GM03348 (cell line): ENCODE measurements at places on chromosomes 11 and 22.

DNA sequence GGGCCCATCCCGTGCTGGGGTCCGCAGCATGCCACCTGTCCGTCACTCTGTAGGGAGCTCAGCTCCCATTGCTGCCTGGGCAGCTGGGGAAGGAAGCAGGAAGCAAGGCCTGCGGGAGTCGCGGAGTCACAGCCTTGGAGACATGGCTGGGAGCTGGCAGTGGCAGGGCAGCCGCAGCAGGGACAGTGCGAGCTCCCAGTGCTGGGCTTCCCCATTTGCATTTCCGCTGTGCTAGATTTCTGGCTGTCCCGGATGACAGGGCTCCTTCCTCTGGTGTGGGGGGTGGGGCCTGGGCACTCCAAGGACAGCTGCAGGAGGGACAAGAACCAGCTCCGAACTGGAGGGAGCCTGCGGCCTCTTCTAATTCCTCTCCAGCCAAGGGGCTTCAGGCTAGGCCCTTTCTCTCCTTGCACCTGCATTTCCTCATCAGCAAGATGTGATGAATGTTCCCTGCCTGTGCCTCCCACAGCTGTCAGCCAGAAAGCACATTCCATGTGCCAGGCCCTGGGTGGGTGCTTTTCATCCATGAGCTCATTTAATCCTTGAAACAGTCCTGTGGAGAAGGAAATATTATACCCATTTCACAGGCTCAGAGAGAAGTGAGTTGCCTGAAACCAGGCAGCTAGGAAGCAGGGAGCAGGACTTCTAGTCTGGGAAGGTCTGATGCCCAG is 48.0 kb downstream of the MYO7A start:
- no peak for DNase-seq

DNA sequence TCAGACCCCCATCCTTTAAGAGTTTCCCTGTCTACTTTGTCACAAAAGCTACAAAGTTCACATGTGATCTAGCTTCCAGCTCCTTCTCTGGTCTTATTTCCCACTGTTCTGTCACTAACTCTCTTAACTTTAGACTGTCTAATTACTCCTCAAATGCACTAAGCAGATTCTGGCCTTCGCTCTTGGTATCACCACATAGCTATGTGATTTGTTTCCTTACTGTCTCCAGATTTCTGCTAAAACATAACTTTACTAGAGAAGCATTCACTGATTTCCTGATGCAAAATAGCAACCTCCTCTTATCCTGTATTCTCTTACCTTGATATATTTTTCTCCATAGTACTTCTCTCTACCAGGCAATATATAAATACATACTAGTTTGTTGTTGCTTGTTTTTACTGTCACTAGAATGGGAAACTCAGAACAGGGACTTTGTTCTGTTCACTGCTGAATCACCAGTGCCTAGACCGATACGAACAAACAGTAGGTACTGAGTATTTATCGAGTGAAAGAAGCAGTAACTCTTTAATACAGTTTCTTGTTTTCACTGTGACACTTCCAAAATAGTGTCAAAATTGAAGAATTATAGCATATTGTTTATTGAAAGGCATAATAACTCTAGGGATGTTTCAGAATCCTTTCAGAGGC is 205.6 kb downstream of the DDX10 start:
- DNase-seq: peak; percentile 49

DNA sequence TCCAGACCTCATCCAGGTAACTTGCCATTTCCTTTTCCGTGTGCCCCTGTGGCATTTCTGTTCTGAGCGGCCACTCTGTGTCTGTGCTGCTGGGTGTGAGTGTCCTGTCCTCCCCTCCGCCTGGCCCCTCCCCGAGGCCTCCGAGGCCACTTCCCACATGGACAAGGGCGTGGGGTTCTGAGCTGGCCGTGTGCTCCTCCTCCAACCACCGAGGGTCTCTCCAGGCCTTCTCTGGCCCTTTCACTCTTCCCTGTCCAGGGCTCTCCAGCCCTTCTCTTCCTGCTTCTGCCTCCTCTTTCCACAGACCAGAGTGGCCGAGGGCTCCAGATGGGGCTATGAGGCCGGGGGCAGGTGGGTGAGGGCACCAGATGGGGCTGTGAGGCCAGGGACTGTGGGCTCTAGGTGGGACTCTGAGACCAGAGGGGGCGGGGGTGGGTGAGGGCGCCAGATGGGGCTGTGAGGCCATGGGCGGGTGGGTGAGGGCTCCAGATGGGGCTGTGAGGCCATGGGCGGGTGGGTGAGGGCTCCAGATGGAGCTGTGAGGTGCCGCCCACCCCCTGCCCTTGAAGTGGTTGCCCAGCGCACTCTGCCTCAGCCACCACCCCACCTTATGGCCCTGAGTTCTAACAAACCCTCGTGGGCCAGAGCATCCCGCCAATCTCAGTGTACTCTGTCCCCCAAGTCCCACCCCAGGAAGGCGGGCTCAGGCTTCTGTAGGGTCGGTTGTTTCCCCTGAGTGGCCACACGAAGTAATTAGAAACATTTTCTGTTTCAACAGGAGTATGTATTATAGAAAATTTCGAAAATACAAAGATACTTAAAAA is 24.1 kb downstream of the PTDSS2 start:
- no peak for DNase-seq

- DNase-seq: no peak
These were observed 30.6 kb downstream of the OR2AT4 start for GRCh38 chr11:75066061-75066460.

GRCh38 chr11:73228268-73229134 is 10.4 kb downstream of the P2RY2 start:
- DNase-seq: no peak

GRCh38 chr22:47921906-47922305 is 1159.5 kb downstream of the TBC1D22A start:
- no peak for DNase-seq

GRCh38 chr11:2694995-2695939 is 4.5 kb downstream of the KCNQ1OT1 start:
- no peak for DNase-seq

- no peak for DNase-seq
These were observed 334.8 kb upstream of the LARGE1 start for GRCh38 chr22:34255042-34255441.

- DNase-seq: no peak
These were observed 104.0 kb upstream of the FGF3 start for GRCh38 chr11:69923196-69923595.

- DNase-seq: no peak
These were observed 83.7 kb downstream of the RPL27A start for GRCh38 chr11:8766043-8766987.

- DNase-seq: no peak
These were observed 144.0 kb upstream of the OPCML start for GRCh38 chr11:133676265-133676664.

GRCh38 chr11:43736502-43737200 is 56.1 kb downstream of the HSD17B12 start:
- DNase-seq: peak; percentile 48

- DNase-seq: no peak
These were observed 16.3 kb downstream of the IFT27 start for GRCh38 chr22:36759481-36760159.

- peak; percentile 84 for DNase-seq
These were observed 1.5 kb upstream of the KLHDC7B start for GRCh38 chr22:50544078-50544745.

DNA sequence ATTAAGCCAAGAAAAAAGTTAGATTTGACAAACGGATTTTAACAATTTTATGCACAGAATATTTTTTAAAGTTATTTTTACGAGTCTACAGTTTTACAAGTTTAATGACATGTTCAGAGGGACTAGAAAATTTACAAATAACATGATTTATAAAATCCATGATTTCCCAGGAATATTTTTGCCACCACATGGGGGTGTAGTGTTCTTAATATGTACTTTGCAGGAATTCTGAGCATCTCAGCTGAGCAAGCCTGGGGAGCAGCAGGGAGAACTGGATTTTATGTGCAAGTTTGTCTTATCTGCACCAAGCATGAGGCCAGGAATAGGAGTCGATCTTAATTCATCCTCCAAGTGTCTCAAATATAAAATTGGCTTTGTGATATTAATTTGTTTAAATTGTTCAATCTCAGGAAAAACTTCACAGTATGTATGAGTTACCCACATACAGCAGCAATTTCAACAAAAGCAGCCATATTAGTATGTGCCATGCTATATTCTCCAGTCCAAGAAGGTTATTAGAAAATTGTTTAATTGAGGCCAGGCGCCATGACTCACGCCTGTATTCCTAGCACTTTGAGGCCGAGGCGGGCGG is 826.3 kb downstream of the DLG2 start:
- peak; percentile 75 for DNase-seq

DNA sequence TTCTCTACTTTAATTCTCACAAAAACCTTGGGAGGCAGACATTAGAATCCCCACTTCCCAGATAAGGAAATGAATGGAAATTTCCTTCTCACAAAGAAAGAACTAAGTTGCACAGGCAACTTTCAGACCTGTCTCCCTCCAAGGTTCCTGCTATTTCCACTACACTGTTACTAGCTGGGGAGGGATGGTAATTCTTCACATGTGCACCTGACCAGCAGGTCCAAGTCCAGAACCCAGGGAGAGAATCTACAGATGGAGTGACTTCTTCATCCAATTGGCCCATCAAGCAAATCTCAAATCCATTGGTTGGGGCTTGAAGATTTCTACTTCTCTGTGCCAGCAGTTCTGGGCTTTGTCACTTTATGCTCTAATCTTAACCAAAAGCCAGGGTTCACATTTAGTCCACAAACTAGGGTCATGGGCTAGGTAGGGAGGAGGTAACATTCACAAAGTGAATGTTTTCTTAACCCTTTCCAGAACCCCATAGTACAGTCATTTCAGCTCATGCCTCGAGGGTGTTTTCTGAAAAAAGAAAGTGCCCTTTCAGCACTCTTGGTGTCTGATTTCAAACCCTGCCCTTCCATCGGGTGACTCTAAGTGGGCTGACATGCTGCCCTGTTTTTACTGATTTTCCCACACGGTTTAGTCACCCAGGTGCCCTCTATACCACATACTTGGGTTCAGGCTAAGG is 2.7 kb downstream of the POU2AF1 start:
- no peak for DNase-seq

DNA sequence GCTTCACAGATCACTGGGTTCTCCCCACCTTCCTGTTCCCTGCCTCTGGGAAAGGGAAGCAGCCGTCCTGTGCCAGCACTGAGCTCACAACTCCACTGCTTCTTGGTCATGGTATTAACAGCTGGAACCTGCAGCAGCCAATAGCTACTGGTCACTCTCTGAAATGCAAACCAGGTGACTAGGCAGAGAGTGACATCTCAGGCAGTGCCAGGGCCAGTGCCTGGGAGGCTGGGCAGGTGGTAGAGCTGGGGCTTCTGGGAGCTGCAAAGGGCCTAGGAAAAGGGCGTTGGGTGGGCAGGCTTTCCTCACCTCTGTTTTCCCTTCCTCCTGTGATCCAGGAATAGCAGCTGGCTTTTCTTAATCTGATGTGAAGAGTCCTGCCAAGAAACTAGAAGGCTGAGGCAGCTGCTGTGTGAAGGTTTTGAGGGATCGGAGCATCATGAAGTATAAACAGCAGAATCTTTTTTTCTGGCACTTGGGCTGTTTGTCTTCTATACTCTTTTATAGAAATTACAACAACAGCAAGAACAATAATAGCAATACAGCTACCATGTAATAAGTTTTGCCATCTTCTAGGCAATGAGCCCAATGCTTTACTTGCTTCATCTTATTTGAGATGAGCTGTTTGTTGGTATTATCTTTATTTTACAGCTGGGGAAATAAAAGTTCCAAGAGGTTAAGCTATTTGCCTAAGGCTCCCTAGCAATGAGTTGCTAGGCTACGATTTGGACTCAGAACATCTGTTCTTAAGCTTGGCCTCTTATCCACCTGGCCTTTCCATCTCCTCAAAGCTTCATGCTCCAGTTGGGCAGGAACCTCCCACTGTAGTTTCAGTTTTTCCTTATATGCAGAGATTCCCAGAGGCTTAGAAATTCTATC is 22.0 kb upstream of the CD44 start:
- DNase-seq: no peak

DNA sequence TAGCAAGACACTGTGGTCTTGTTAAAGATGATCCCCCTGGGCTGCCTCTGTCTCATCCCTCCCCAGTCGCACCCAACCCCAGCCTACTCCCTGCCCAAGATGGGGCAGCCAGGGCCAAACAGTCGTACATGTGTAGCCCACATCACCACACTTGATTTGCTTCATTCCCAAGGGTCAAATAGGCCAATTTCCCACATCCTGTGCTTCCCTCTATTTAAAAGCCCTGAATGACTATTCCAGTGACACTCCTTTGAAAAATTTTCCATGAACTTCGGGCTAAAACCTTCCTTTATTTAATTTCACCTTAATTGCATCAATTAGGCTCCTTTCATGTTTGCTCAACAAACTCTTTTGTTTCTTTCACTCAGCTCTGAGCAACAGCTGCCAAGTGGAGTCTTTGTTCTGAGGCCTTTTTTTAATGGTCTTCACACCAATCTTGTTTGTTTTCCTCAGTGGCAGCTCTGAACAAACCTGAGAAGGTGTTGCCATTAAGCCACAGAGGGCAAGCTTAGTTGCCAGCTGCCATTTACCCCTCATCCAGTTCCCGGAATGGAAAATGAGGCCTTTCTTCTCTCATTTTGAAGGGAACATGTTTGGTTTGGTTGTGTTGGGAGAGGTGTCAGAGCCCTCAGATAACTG is 126.9 kb downstream of the APIP start:
- DNase-seq: no peak

- DNase-seq: peak; percentile 95
These were observed 26.1 kb downstream of the GDPD5 start for GRCh38 chr11:75499423-75500190.

DNA sequence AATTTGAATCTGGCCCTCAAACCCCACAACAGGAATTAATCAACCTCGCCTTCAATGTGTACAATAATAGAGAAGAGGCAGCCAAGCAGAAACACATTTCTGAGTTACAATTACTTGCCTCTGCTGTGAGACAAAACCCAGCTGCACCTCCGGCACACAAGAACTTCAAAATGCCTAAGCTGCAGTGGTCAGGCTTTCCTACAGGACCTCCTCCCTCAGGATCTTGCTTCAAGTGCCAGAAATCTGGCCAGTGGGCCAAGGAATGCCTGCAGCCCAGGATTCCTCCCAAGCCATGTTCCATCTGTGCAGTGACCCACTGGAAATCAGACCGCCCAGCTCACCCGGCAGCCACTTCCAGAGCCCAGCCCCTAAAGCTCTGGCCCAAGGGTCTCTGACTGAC is 3.4 kb upstream of the NDUFC2 start:
- no peak for DNase-seq

DNA sequence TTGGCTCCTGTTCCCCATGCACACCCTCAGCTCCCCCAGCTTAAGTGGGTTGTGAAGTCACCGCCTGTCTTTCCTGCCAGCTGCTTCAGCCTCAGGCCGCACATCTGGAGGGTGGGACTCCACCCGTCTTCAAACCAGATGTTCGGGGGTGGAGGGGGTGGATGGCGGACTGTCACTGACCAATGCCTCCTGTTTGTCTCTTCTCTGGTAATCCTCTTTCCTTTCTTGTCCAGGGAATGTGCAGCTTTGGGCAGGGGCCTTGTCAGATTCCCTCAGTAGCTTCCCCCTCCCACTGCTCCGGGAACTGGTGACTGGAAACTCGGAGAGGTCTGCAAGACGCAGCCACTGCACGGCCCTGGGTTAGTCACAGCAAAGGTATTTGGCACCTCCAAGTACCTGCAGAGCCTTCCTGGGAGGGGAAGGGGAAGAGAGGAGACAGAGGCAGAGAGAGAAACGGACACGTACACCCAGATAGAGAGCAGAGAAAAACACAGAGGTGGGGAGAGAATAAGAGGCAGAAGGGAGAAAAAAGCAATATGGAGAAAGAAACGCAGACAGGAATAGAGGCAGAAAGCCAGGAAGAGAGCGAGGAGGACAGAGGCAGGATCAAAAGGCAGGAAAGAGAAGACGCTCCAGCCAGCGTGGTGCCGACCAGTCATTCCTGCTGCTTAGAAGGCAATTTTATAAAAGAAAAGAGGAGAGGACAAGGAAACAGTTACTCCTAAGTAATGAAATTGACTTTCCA is 56.1 kb upstream of the TIMP3 start:
- DNase-seq: peak; percentile 78

- peak; percentile 43 for DNase-seq
These were observed 100.7 kb downstream of the CELSR1 start for GRCh38 chr22:46436595-46437175.
